CD4-positive, alpha-beta T cell treated with Interleukin-10 for 1 hour (primary cell): ENCODE measurements at places on chromosomes 6 and 20.

DNA sequence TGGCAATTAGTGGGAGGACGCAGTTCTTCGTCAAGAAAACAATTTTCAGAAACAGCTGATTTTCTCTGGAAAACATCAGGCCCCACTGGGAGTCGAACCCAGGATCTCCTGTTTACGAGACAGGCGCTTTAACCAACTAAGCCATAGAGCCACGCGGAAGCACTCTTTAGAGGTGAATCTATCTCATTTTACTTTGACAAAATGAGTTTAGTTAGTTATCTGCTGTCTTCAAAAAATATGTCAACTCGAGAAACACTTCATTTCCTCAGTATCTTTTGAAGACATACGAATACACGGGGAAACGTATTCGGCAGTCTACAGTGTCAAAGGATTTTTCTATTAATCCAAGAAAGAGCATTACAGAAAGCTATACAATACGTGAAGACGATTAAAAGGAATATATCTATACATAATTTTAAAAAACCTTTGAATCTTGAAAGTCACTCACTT lies 26.7 kb downstream of the GPX6 start:
- peak; percentile 26 for DNase-seq

DNA sequence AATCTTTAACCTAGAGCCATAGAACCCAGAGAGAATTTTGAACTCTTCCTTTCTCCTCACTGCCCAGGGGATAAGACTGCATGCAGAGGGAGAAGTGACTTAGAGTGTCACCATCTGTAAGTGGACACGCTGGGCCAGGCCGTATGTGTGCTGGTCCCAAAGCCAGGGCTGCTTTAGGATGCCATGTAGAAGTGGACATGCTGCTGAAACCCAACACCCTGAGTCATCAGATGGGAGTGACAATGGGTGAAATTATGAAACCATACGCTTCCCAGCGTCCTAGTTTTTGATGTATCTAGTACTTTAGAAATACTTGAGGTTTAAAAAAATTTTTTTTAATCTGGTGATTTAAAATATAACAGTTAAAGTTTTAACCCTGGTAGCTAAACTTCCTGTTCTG lies 191.1 kb downstream of the FNDC1 start:
- no peak for DNase-seq

GRCh38 chr6:3541006-3541585 lies 84.2 kb upstream of the SLC22A23 start:
- DNase-seq: no peak

DNA sequence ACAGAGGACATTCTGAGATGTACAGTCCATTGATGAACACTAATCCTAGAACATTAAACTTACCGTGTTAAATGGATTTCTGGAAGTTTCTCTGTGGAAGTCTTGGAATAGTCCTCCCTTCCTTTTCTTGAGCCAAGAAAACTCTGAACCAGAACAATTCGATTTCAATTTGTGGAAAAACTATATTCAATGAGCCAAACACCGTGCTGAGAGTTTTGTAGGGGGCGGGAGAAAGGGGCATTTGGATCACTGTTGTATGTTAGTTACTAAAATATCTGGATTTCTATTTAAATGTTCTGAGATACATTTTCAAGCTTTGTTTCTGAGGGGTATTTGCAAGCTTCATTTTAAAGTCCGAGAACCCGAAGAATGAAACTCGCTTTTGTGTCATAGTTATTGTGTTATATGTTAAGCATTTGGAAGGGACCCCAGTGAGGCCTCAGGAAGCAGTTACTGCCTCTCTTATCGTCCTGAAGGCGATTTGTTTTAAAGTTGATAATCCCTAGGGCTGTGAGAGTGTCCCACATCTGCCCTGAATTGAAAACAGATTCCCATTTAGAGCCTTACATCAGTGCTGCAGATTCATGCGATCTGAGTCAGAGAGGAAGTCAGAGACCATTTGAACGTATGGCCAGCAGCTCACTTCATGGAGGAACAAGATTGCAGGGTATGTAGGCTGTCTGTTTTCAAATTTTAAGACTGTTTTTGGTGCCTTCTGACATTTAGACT lies 70.8 kb upstream of the SASH1 start:
- no peak for DNase-seq

DNA sequence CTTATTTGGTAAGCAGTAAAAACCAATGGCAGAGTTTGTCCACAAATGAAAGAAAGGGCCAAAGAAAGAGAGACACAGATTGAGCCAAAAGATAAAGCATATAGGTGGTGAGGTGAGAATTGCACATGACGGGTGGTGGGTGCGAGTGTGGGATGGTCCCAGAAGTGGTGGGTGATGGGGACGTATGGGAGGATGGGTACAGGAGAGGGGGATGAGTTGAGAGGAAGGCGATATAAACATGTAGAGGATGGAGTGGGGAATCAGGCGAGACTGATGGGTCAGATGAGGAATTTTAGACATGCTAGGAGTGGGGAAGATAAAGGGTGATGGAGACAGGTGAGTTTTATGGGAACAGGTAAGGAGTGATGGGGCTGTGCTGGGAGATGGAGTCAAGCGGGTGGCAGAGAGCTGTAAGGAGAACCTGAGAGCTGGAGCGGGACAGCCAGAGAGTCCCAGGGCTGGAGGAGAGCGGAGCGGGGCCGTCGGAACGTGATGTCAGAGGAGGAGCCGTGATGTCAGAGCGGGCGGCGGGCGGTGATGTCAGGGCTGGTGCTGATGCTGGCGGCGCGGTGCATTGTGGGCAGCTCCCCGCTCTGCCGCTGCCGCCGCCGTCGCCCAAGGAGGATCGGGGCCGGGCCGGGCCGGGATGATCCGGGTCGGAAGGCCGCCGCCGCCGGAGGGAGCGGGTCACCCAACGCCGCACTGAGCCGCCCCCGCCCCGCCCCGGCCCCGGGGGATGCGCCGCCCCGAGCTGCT lies at the start of gene TTBK1:
Gene TTBK1, plus strand, starts transcription at position 574 of the 756 bp plus-strand sequence. CDS start 3,180 bp downstream, outside the sequence.
- peak; percentile 49 for DNase-seq

GRCh38 chr6:127031511-127031910 lies 87.0 kb upstream of the RSPO3 start:
- no peak for DNase-seq
